ENCODE measurements at places on chromosomes 16 and 17.
A peak's percentile ranks its signal among the peaks of the same experiment; 100 is the strongest.

GRCh38 chr16:86917471-86918365, 339.4 kb downstream of the FOXL1 start:
- no peak for DNase-seq

DNA sequence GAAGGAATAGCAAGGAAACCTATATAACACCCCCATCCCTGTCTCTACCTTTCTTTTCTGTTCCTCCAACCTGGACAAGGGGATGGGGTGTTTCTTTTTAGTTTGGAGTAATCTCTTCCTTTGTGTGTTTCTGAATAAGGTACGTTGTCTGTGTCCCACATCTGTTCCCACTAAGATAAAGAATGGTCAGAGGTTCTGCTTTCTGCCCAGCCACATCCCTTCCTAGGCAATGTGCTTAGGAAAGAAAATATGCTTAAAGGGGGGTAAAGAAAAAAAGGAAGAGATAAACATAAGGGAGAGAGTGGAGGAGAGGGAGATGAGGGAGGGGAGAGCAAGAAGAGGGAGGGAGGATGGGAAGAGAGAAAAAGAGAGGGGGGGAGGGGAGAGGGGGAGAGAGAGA, 35.1 kb downstream of the SLC6A2 start:
- DNase-seq: no peak

DNA sequence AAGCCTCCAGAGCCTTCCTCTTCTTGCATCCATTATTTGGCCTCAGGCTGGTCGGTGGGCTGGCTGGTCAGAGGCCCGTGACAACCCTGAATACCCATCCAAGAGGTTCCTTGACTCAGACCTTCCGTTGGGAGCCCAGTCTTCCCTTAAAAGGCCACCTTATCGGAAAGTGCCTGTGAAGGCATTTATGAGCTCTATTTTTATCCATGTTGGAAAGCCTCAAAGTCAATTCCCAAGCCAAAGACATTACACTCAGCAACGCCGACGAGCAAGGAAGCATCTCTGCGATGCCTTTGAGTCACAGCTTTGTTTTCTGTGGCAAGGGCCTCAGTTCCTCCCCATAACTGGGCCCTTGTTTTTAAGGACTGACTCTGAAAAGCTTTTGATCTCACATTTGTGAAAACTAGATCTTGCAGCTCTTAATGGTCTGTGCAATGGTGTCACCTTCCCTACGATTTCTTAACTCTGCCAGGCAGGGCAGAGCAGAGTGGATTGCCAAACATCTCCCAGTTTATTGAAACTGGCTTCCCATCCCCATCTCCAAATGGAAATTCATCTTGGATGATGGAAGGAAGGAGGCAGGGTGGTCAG, 13.3 kb upstream of the SPOP start:
- DNase-seq: no peak

- DNase-seq: peak; percentile 63
Measured at GRCh38 chr17:4109449-4109848, 33.4 kb downstream of the ZZEF1 start.

DNA sequence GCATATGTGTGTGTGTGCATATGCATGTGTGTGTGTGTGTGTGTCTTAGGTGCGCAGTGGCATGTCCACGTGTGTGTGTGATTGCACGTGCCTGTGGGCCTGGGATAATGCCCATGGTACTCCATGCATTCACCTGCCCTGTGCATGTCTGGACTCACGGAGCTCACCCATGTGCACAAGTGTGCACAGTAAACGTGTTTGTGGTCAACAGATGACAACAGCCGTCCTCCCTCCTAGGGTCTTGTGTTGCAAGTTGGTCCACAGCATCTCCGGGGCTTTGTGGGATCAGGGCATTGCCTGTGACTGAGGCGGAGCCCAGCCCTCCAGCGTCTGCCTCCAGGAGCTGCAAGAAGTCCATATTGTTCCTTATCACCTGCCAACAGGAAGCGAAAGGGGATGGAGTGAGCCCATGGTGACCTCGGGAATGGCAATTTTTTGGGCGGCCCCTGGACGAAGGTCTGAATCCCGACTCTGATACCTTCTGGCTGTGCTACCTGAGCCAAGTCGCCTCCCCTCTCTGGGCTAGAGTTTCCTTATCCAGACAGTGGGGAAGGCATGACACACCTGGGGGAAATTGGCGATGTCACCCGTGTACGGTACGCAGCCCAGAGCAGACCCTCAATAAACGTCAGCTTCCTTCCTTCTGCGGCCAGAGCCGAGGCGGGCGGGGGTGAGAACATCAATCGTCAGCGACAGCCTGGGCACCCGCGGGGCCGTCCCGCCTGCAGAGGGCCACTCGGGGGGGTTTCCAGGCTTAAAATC, 47.6 kb downstream of the IL21R start:
- no peak for DNase-seq

GRCh38 chr16:86436466-86437185, 73.7 kb upstream of the FOXF1 start:
- DNase-seq: no peak

GRCh38 chr17:61124562-61124961, 275.1 kb upstream of the TBX2 start:
- no peak for DNase-seq

DNA sequence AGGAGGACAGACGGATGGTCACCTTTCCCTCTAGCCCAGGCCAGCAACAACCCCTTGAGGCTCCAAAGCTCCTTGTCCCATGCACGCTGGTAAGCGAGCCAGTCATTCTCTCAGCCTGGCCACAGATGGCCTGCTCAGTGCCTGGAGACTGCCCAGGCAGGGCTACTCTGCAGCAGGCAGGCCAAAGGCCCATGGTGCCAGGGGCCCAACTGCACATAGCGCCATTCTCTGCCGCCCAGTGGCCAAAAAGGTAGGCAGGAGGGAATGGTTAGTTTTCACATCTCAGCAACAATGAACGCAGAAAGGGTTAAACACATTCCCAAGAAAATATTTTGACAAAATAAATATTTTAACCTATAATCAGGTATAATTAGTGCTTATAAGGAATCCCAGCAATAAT, 7.7 kb upstream of the SREBF1 start:
- DNase-seq: no peak

DNA sequence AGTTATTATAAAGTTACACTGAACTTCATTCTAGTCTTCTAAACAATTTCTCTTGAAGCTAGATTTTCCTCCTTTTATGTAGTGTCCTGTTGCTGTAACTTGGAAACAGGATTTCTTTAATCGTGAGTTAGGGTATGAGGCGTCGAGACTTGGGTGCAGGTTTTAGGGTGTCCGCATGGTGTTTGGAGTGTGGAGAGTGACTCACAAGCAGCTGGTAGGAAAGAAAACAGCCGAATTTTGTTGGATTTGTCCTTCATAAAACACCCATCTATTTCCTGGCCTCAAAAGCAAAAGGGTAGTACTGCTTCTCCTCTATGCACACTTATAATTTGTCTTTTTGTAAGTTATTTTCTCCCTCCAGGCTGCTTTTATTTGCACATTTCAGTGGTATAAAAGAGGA, 1.6 kb downstream of the RPTOR start:
- DNase-seq: no peak

DNA sequence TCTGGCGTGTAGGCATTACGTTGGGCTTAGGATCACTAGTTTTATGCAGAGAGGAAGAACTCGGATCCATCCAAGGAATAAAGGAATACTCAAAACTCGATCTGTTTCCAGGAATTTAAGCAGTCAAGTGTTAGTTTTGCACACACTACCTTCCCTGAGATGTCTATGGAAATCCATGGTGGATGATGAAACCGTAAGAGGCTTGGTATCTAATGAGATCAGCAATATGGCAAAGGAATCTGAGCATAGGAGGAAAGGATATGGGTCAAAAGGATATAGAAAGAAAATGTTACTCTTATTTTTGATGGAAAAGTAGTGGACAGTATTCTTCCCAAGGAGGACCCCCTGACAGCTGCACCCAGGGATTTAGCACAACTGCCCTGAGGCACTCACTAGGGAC, 59.6 kb downstream of the SMG6 start:
- DNase-seq: no peak

- DNase-seq: no peak
Measured at GRCh38 chr17:3972281-3972731, 8.1 kb upstream of the ATP2A3 start.

DNA sequence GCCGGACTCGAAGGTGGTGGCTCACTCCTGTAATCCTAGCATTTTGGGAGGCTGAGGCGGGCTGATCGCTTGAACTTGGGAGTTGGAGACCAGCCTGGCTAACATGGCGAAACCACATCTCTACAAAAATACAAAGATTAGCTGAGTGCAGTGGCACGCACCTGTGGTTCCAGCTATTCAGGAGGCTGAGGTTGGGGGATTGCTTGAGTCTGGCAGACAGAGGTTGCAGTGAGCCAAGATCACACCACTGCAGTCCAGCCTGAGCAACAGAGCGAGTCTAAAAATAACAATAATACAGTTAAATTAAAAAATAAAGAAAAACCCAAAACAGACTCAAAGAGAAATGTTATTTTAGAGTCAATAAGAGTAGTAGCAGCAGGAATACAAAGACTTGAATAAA, 29.7 kb upstream of the ABCA5 start:
- no peak for DNase-seq

GRCh38 chr17:27904534-27905446, 11.6 kb upstream of the LYRM9 start:
- no peak for DNase-seq

- DNase-seq: no peak
Measured at GRCh38 chr16:82738699-82739098, 111.9 kb downstream of the CDH13 start.

DNA sequence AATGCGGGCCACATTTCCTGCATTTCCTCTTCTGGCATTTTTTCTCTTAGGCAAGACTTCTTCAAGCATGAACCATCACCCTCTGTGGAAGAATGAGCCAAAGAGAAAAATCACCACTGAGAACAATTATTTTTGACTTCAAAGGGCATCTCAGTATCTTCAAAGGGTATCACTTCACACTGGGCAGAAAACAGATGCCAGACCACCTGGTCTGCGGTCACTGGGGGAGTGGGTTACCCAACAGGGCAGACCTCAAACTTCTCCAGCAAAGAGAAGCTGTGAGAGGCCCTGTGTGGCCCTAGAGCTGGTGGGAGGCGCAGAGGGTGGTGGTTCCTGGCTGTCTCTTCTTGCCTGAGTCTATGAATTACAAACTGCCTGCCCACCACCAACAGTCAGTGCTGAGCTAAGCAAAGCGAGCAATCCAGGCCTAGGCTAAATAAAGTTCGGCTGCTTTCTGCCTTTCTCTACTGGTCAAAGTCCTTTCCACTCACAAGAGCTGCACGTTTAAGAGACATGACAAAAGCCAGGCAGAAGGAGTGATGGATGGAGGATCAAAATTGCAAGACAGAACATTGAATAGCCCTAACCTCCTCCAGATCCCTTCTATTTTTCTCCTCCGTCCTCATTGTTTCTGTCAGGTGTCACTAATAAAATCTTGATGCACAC, 602.7 kb upstream of the CDH5 start:
- no peak for DNase-seq

DNA sequence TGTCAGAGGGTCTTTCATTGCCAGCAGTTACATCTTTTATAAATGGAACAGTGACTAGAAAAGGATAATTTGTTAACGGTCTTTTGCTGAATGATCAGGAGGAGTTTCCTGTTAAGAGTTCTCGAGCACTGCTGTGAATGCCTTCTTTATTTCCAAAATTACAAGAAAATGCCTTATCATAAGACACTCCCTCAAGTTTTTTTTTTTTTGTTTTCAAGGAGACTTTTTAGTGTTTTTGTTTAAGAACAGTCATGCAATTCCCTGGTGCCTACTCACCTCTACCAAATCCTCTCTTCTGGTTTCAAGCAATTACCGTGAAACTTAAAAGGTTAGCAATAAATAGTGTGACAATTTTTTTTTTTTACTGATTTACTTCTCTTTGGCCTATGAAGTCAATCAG, 19.0 kb upstream of the VWA3A start:
- DNase-seq: no peak

DNA sequence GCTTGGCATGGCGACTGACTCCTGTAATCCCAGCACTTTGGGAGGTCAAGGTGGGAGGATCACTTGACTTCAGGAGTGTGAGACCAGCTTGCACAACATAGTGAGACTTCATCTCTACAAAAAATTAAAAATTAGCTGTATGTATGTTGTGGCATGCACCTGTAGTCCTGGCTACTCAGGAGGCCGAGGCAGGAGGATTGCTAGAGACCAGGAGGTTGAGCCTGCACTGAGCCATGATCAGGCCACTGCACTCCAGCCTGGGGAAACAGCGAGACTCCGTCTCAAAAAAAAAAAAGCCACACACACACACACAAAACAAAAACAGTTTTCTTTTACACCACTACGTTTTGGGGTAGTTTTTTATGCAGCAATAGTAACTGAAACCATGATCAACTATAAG, 89.0 kb upstream of the DHX40 start:
- no peak for DNase-seq

DNA sequence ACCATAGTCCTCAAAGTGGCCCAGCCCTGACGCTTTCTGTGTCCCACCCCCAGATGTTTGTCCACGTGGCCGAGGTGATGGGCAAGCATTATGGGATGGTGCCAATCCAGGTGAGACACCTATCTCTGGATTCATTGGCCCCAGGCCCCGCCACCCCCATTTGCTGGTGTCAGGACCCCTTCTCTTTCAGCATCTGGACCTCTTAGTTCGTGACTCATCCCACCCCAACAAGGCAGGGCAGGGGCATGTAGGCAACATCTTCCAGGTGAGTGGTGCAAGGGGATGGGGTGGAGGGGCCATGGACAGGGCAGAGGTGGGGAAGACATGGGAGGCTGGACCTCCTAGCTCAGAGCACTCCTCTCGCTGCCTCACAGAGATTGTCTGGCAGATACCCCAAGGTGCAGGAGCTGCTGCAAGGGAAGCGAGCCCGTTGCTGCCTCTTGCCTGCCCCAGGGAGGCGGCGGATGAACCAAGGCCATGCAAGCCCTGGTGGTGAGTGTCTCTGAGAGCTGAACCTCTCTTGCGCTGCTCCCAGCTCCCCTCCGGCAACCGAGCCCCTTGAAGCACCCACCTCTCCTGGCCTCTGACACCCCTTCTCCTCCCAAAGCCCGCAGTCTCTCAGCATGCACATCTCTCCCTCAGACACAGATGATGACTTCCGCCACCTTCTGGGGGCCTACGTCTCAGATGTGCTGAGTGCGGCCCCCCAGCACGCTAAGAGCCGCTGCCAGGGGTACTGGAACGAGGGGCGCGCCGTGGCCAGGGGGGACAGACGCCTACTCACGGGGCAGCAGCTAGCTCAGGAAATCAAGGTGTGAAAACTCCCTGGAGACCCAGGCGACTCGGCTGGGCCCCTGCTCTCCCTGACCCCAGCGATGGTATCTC, 3.6 kb downstream of the RNF112 start:
- no peak for DNase-seq

DNA sequence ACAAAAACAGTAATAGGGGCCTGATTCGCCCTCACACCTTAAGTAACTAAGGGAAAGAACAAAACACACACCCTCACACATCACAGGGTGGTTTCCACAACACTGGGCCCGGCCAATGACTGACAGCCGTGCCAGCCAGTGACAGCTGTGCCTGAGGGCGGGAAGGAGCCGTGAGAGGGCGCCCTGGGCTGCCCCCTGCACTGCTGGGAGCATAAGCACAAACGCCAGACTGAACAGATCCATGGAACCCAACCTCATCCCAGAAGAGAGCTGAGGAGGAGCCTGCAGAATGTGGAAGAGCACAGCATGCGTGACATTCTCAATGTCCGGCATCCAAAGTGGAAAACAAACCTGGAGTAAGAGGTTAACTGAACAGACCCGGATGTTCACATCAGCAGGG, 16.0 kb downstream of the CSNK1D start:
- peak; percentile 76 for DNase-seq

- DNase-seq: peak; percentile 75
Measured at GRCh38 chr16:53809088-53809932, 105.4 kb downstream of the FTO start.
